Airway epithelial cell (primary cell): ENCODE measurements at places on chromosomes 7 and 10. TPM values are rescaled to one million over a fixed set of nuclear protein-coding genes. Genes with fewer than 3 reads are reported as not detected.

CALHM1 gene
- total RNA-seq, result not detected in 2 replicates

CYP3A4 gene
- total RNA-seq, result 0.14 TPM in 1 of 2 replicates, not detected in the other

C10orf62 gene
- total RNA-seq, result not detected in 2 replicates

WNT8B gene
- 0.14 TPM in 1 of 2 replicates, not detected in the other for total RNA-seq

GSDME gene
- total RNA-seq, result 49.8 and 54.8 TPM in 2 replicates

MYO1G gene
- total RNA-seq, result not detected in 2 replicates

RBM48 gene
- 3.8 and 5.3 TPM in 2 replicates for total RNA-seq

CTAGE15 gene
- 0.51 and 1.6 TPM in 2 replicates for total RNA-seq

LGI1 gene
- not detected in 2 replicates for total RNA-seq

PRKG1 gene
- 0.28 and 0.78 TPM in 2 replicates for total RNA-seq

UFSP1 gene
- 3.0 and 3.5 TPM in 2 replicates for total RNA-seq

ACADSB gene
- total RNA-seq, result 4.6 and 5.1 TPM in 2 replicates
